ENCODE measurements at places on chromosomes 7 and 10. TPM values are rescaled to one million over a fixed set of nuclear protein-coding genes. Genes with fewer than 3 reads are reported as not detected.

The CABCOCO1 gene
- not detected for total RNA-seq

The MRLN gene
- total RNA-seq, result not detected

The HTR7 gene
- total RNA-seq, result not detected

DNA sequence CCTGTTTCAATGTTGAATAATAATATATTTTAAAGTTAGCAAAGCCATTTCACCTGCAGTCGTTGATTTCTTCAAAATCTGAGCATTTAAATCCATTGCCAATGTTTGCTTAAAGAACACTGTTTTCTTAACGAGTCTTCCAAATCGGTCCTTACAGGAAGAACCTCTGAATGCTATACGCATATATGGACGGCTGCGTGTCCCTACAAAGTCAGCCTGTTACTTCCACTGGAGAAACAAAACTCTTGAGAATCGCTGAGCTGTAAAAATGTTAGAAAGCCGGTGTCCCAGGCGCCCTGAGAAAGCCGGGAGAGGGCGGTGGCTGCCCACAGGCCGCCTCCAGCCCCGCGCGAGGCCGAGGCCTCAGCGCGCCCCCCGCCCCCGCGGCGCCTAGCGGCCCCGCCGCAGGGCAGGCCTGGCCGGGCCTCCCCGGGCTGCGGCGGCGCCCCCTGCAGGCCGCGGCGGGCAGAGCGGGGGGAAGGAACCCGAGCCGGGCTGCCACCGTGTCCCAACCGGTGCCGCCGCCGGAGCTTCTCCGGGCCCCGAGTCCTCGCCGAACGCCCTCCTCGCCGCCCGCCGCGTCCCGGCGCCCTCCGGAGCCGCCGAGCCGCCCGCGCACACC is at the start of gene FHIP2A:
TSS of gene FHIP2A (plus strand) at position 488 of the 622 bp plus-strand sequence. CDS start 299 bp downstream, outside the sequence.
- H3K4me3 ChIP-seq, result peak within 1 kb of the TSS; percentile 93
- H3K27ac ChIP-seq, result peak within 1 kb of the TSS; percentile 86
- H3K4me1 ChIP-seq, result peaks cover 42% of the 10 kb centered on the region
- H3K27me3 ChIP-seq, result peaks cover 19% of the 10 kb centered on the region

The ZC3HAV1L gene
- 39.4 TPM for total RNA-seq

The SYPL1 gene
- total RNA-seq, result 38.2 TPM

The RNF148 gene
- not detected for total RNA-seq

The SPRN gene
- total RNA-seq, result not detected

- H3K4me3 ChIP-seq, result no peak overlapping the region
- no peak overlapping the region for H3K27ac ChIP-seq
- no peak for DNase-seq
- peaks cover 2% of the 10 kb centered on the region for H3K27me3 ChIP-seq
- no peaks in the 10 kb centered on the region for H3K4me1 ChIP-seq
These were observed 118.6 kb upstream of the RET start for GRCh38 chr10:42958142-42958868.

The CLCN1 gene
- total RNA-seq, result not detected

The HOXA13 gene
- not detected for total RNA-seq

The CASD1 gene
- total RNA-seq, result 17.7 TPM

DNA sequence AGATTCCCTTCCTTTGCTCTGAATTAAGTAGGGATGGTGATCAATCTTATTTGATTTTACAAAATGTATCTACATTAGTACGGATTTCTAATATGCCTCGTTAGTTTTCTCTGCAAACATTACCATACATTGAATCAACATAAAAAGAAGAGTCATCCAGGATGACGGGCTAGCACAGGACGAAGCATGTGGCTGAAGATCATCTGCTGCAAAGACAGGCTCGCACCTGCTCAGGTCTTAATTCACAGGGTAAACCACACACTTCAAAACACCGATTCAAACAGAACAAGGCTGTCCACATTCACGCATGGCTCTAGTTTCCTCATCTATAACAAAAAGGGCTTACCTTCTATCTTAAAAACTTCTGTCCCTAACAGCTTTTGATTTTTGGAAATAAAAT is 323.0 kb downstream of the PARD3 start:
- H3K27me3 ChIP-seq, result no peaks in the 10 kb centered on the region
- no peak for DNase-seq
- H3K27ac ChIP-seq, result no peak overlapping the region

GRCh38 chr10:36366065-36366464 is 724.0 kb upstream of the FZD8 start:
- no peak for DNase-seq
- no peaks in the 10 kb centered on the region for H3K4me1 ChIP-seq
- no peak overlapping the region for H3K27ac ChIP-seq
- no peaks in the 10 kb centered on the region for H3K36me3 ChIP-seq
- no peaks in the 10 kb centered on the region for H3K27me3 ChIP-seq

- DNase-seq, result no peak
- H3K4me3 ChIP-seq, result peak overlapping the region; percentile 11
- no peaks in the 10 kb centered on the region for H3K36me3 ChIP-seq
- peak overlapping the region; percentile 20 for H3K27ac ChIP-seq
- peaks cover 30% of the 10 kb centered on the region for H3K27me3 ChIP-seq
These were observed 24.0 kb downstream of the GSTO2 start for GRCh38 chr10:104293011-104293410.

GRCh38 chr7:99180067-99180650 is 27.8 kb downstream of the KPNA7 start:
- H3K4me1 ChIP-seq, result no peaks in the 10 kb centered on the region
- H3K27me3 ChIP-seq, result no peaks in the 10 kb centered on the region
- no peak overlapping the region for H3K4me3 ChIP-seq
- no peak overlapping the region for H3K27ac ChIP-seq
- DNase-seq, result no peak

- H3K36me3 ChIP-seq, result no peaks in the 10 kb centered on the region
- H3K27me3 ChIP-seq, result no peaks in the 10 kb centered on the region
- H3K4me1 ChIP-seq, result no peaks in the 10 kb centered on the region
- H3K4me3 ChIP-seq, result no peak overlapping the region
These were observed 170.6 kb downstream of the PRKG1 start for GRCh38 chr10:51244748-51245490.

- no peaks in the 10 kb centered on the region for H3K36me3 ChIP-seq
- no peak for DNase-seq
- H3K27me3 ChIP-seq, result peaks cover 2% of the 10 kb centered on the region
- no peak overlapping the region for H3K27ac ChIP-seq
- no peak overlapping the region for H3K4me3 ChIP-seq
- peaks cover 15% of the 10 kb centered on the region for H3K4me1 ChIP-seq
These were observed 39.5 kb upstream of the FAM20C start for GRCh38 chr7:152702-153391.

DNA sequence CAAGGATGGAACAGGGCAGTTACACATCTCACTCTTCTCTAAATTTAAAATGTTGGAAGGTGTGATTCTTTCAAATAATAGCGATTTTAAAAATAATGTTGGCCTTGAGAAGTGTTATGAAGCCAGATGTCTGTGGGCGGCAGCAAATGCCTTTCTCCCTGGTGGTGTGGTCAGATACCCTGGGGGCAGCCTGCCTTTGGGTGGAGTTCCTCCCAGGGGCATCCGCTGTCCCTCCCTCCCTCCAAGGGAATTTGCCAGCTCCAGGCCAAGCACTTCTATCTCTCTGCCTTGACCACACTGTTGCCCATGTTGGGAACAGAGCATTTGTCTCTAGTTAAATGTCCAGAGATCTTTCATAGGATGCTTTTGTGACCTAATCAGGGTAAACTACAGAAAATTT is 121.4 kb downstream of the POU6F2 start:
- no peak overlapping the region for H3K4me3 ChIP-seq
- no peak for DNase-seq
- no peaks in the 10 kb centered on the region for H3K4me1 ChIP-seq
- no peaks in the 10 kb centered on the region for H3K36me3 ChIP-seq
- H3K27ac ChIP-seq, result no peak overlapping the region

DNA sequence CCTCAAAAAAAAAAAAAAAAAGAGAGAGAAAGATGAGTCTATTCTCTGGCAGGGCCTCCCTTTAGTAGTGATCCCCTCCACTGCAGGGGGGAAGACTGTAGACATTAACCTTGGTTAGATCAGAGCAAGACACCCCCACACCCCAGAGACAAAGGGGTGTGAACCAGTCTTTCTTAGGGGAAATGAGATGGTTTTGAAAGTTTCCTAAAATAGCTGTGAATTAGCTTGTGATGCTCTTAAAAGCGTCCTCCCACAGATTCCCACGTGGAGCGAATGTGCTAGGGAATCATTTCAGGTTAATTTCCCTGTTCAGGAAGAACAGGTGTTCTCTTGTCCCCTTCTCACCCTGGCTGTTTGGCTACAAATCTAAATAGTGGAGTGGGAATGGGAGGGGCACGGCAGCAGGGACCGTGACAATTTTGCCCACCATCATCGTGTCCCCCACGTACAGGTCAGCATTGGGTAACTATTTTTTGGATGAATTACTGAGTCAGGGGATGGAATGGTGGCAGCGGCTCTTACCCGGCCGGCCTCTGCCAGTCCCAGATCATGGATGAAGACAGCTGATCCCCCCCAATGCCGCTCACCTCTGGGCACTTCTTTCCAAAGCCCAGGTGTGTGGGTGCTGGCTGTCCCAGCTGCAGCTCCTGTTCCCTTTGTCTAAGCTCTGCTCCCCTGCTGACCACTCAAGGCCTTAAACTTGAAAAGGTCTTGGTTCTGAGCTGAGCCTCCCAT is 152.9 kb downstream of the CCDC3 start:
- peaks cover 5% of the 10 kb centered on the region for H3K4me1 ChIP-seq
- no peak overlapping the region for H3K4me3 ChIP-seq
- peaks cover 1% of the 10 kb centered on the region for H3K27me3 ChIP-seq
- H3K36me3 ChIP-seq, result no peaks in the 10 kb centered on the region

DNA sequence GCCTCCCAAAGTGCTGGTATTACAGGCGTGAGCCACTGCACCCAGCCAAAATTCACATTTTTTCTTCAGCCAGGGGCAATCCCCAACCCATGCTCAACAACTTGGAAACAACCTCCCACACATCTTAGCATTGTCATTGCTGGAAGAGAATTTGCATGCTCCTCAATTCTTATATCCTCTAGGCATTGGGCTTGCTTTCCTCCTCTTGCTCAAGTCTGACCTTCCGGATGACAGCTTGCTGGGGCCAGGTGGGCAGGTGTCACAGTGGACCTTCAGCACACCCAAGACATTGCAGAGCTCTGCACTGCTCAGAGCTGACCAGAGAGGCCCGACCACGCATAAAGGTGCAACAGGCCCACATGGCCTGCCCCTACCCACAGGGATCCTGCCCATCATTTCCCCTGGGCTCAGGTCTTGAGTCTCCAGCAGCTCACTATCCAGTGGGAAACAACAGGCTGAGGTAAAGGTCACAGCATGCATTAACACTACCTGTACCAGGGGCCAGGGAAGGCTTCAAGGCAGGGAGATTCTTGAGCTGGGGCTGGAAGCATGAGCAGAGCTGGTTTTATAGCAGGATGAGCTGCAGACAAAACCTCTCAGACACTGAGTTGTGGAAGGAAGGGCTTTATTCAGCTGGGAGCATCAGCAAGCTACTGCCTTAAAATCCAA is 6.8 kb upstream of the GPR15LG start:
- no peak overlapping the region for H3K27ac ChIP-seq
- H3K27me3 ChIP-seq, result peaks cover 6% of the 10 kb centered on the region
- no peak for DNase-seq
- no peaks in the 10 kb centered on the region for H3K36me3 ChIP-seq
- H3K4me1 ChIP-seq, result no peaks in the 10 kb centered on the region
- H3K4me3 ChIP-seq, result no peak overlapping the region

- no peak overlapping the region for H3K27ac ChIP-seq
- no peak for DNase-seq
These were observed 141.4 kb upstream of the PRKCQ start for GRCh38 chr10:6721480-6721879.

The C10orf62 gene
- total RNA-seq, result not detected

The IDI2 gene
- not detected for total RNA-seq

- H3K27me3 ChIP-seq, result peaks cover 59% of the 10 kb centered on the region
- H3K4me3 ChIP-seq, result no peak overlapping the region
- H3K27ac ChIP-seq, result no peak overlapping the region
- no peaks in the 10 kb centered on the region for H3K36me3 ChIP-seq
- no peak for DNase-seq
- peaks cover 18% of the 10 kb centered on the region for H3K4me1 ChIP-seq
These were observed 3.3 kb downstream of the CHN2 start for GRCh38 chr7:29197916-29198315.

GRCh38 chr10:120613180-120613579 is 156.2 kb downstream of the PLPP4 start:
- H3K27ac ChIP-seq, result no peak overlapping the region
- DNase-seq, result no peak
- no peaks in the 10 kb centered on the region for H3K27me3 ChIP-seq

The P4HA1 gene
- 72.8 TPM for total RNA-seq

The SPDYE11 gene
- total RNA-seq, result not detected

DNA sequence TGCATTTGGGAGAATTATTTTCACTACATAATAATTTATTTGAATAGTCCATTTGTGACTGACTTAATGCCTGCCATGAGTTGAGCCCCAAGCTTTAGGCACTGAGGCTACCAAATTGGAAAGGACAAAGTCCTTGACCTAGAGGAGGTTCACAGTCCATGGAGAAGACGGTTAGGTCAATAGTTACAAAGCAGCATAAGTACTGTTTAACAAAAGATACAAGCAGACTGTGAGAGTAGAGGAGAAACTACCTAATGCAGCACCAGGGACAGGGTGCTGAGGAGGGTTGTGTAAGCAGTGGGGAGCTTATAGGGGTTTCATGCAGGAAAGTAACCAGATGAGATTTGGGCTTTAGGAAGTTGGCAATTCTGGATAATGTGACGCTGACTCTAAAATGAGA is 139.2 kb downstream of the LCOR start:
- H3K4me1 ChIP-seq, result peaks cover 11% of the 10 kb centered on the region
- no peak for DNase-seq
- no peaks in the 10 kb centered on the region for H3K27me3 ChIP-seq
- no peak overlapping the region for H3K27ac ChIP-seq
- H3K36me3 ChIP-seq, result peaks cover 10% of the 10 kb centered on the region

The DRGX gene
- not detected for total RNA-seq

GRCh38 chr10:46233181-46233580 is 53.6 kb upstream of the ANTXRL start:
- H3K4me3 ChIP-seq, result no peak overlapping the region
- H3K36me3 ChIP-seq, result peaks cover 11% of the 10 kb centered on the region
- no peak for DNase-seq
- H3K4me1 ChIP-seq, result peaks cover 5% of the 10 kb centered on the region
- H3K27ac ChIP-seq, result no peak overlapping the region

DNA sequence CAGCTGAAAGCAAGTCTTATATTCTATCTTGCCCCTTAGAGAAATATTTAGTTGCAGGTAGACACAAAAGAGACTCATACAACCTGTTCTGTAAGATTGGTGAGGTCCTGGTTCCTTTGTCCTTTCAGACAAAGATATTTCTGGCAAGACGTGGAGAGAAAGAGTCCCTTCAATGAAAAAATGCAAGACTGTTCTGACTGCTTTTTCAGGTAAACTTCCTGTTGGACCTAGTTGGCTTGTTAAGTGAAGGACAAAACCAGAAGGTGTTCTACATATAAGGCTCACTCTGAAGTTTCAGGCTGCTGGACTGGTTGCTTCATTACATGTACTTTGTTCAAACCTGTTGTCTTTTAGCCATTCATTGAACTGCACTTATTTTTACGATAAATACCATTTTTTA is 119.0 kb upstream of the PTPRZ1 start:
- DNase-seq, result no peak
- no peak overlapping the region for H3K27ac ChIP-seq
- H3K27me3 ChIP-seq, result no peaks in the 10 kb centered on the region
- no peak overlapping the region for H3K4me3 ChIP-seq

The GPRIN2 gene
- total RNA-seq, result not detected

Data from activated T-helper 2 cell treated with anti-CD3 and anti-CD28 coated beads, Interferon-gamma antibody, Interleukin-2, Interleukin-4, amounts not matched to agents 10 μg/mL and 5 μg/mL and 100 μg/mL, durations not matched to agents 14 hours and 24 hours and 36 hours (primary cell).